Stimulated activated CD8-positive, alpha-beta memory T cell treated with anti-CD3 and anti-CD28 coated beads, Interleukin-7, amount 100 ng/mL, for 4 hours (primary cell): ENCODE measurements at places on chromosomes 3 and 15.
A peak's percentile ranks its signal among the peaks of the same experiment; 100 is the strongest.

- DNase-seq: no peak
Measured at GRCh38 chr3:119194237-119195150, 21.1 kb downstream of the UPK1B start.

GRCh38 chr3:134824791-134825190 lies 29.7 kb downstream of the EPHB1 start:
- no peak for DNase-seq

DNA sequence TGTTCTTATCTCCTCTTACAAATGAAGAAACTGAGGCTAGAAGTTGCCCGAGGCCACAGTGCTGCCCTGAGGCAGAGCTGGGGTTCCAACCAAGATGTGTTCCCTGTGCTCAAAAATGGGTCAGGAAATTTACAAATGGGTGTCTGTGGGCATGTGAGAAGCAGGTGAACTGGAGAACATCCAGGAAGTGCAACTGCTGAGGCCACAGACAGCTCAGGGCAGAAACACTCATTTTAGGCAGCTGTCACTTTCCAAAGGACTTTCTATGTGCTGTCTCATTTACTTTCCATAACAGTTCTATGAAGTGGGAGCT lies 47.2 kb upstream of the ATP2B2 start:
- no peak for DNase-seq

- DNase-seq: no peak
Measured at GRCh38 chr15:75182187-75183131, 19.2 kb upstream of the C15orf39 start.

GRCh38 chr3:70947579-70947978 lies 635.1 kb upstream of the MDFIC2 start:
- DNase-seq: no peak

GRCh38 chr15:53520996-53521395 lies 238.5 kb downstream of the WDR72 start:
- DNase-seq: no peak

DNA sequence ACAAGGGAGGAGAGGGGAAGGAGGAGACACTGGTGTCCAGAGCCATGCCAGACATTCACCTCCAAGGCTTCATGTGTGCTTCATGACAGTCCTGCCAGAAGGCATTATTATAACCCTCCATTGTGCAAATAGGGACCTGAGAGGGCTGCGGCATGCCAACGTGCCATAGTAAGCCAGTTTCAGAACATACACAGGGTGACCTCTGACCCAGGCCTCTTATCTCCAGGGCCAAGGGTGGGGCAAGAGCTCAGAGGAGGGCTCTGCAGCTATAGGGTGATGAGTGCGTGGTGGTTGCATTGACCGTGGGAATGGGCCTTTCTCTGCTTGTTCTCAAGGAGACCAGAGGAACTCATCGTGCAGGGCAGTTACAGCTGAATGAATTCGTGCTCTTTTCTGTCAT lies 9.7 kb upstream of the ACSBG1 start:
- DNase-seq: no peak

DNA sequence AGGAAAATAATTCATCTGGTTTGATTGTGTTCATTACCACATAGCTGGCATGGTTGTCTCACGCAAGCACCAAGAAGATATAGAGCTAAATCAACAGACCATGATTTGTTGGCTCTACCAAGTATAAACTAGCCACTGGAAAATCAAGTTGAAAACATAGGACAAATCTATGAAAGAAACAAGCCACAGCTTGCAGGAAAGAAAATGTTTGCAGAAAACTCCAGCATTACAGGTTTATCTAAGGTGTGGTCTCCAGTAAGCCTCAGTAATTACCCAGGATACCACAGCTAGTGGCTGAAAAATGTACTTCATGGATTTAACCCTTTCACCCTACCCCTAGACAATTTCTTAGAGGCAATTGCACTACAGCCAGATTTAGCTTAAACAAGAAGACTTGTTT lies 340.6 kb downstream of the SOX2 start:
- DNase-seq: no peak

DNA sequence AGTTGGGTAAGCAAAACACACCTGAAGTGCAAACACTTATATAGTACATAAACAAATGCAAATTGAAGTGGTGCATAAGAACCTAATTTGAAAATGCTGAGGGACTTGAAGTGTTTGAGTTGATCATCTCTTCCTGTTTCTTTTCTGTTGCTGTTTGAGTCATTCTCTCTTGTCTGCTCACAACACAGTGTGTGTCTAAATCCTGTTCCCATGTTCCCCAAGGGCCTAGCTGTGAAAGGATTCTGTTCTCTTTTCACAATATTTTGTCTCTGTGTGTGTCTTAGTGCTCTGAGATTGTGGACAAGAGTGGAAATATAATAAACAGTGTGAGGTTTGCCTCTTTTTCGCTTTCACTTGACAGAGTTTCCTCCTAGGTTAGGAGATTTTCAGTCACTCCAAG lies 6.1 kb downstream of the CD96 start:
- DNase-seq: no peak

GRCh38 chr3:335240-335639 lies 138.7 kb downstream of the CHL1 start:
- no peak for DNase-seq

DNA sequence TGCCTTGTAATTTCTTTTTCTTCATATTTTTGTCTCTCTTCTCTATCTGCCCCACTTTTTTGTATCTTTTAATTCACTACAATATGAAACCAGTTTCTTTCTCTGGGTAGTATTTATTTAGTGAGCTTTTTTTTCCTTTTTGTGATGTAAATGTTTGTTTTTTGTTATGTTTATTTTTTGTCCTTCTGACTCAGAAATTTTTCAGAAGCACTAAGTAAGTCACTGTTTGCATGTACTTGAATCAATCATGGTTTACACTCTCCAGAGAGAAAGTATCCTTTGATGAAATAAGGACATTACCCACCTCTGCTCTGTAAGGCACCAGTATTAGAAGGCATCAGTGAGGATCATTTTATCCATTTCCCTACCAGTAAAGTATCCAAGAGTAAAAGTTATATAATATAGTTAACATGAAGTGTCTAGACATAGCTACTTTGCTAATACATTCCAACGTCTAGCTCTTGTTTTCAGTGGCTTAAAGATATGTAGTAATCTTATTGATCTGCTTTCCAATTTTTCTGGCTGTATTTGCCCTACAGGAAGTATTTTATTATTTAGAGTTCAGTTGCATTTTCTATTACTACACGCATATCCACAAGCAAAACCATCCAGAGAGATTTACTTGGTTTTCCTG lies 25.4 kb downstream of the FILIP1L start:
- DNase-seq: no peak

GRCh38 chr3:44511238-44511566 lies 33.7 kb upstream of the ZNF445 start:
- no peak for DNase-seq

- no peak for DNase-seq
Measured at GRCh38 chr3:14943042-14943441, 4.3 kb upstream of the NR2C2 start.

GRCh38 chr15:66895794-66896453 lies 169.5 kb upstream of the SMAD3 start:
- DNase-seq: no peak

DNA sequence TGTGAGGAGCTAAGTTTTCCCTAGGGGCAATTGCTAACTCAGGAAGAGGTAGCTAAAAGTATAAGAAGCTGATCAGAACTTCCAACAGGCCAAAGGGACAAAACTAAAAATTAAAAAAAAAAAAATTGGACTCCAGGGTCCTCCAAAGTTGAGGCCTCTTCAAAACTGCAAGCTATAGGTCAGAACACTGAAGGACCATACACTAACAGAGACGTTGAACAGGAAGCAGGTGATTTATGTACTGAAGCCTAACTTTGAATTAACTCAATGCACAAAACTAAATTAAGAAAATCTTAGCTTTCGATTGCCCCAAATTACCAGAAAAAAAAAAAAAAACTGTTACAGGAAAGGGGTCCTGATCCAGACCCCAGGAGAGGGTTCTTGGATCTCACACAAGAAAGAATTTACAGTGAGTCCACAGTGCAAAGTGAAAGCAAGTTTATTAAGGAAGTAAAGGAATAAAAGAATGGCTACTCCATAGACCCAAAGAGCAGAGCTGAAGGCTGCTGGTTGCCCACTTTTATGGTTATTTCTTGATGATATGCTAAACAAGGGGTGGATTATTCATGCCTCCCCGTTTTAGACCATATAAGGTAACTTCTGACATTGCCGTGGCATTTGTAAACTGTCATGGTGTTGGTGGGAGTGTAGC lies 442.8 kb upstream of the NECTIN3 start:
- no peak for DNase-seq

DNA sequence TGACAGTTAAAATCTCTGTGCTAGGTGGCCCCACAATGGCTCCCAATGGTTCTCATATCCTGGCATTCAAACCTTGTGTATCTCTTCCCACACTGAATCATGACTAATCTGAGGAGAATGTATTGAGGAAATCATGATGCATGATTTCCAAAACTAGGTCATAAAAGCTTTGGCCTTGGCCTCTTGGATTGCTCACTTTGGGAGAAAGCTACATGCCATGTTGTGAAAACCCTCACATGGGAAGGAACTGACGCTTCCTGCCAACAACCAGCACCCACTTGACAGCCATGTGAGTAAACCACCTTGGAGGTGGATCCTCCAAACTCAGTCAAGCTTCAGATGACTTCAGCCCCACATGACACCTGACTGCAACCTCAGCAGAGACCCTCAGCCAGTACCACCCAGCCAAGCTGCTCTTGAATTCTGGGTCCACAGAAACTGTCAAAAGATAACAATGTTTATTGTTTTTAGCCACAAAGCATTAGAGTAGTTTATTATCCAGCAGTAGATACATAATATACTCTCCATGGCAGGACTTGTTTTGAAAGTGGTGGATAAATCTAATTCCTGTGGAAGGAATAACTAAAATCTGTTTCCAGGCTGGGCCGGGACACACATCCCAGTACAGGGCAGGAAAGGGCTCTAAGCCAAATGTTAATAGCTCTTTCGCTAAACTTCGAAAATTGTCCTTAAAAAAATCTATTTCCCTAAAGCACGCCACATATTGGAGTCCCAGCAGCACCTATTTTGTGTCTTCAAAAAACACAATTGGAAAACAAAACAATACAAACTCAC lies 1.0 kb upstream of the ZNF620 start:
- DNase-seq: no peak

- DNase-seq: peak; percentile 38
Measured at GRCh38 chr3:125990253-125990970, 21.4 kb downstream of the ROPN1B start.

- no peak for DNase-seq
Measured at GRCh38 chr3:97991293-97991682, 19.1 kb upstream of the RIOX2 start.

DNA sequence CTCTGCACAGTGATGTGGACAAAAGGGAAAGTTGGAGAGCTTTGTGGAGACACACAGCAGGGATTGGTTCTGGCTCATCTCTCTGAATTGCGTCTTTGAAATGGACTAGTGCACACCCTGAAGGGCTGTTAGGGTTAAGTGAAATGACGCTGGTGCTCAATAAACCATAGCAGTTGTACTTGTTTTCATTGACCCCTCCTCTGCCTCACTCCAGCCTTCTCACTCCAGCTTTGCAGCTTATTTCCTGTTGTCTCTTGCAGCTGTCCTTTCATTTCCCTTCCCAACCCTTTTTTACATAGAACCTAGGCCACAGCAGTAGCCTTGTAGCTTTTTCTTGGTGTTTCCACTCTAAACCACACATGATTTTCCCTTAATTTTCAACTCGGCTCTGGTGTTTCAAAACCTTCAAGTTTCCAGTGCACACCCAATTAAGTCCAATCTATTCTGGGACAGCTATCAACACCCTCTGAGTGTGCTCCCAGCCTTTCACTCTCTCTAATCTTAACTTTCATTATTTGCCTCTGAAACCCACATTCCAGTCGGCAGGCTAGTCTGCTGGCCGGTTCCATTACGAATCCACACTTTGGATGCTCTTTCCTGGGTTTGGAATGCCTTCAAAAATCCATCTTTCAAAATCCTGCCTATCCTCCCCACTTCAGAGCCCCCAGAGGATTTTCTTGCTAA lies 6.4 kb downstream of the C3orf52 start:
- no peak for DNase-seq

GRCh38 chr15:51281368-51281967 lies 56.9 kb downstream of the CYP19A1 start:
- no peak for DNase-seq

GRCh38 chr3:123012652-123013051 lies 14.9 kb downstream of the SEMA5B start:
- no peak for DNase-seq

DNA sequence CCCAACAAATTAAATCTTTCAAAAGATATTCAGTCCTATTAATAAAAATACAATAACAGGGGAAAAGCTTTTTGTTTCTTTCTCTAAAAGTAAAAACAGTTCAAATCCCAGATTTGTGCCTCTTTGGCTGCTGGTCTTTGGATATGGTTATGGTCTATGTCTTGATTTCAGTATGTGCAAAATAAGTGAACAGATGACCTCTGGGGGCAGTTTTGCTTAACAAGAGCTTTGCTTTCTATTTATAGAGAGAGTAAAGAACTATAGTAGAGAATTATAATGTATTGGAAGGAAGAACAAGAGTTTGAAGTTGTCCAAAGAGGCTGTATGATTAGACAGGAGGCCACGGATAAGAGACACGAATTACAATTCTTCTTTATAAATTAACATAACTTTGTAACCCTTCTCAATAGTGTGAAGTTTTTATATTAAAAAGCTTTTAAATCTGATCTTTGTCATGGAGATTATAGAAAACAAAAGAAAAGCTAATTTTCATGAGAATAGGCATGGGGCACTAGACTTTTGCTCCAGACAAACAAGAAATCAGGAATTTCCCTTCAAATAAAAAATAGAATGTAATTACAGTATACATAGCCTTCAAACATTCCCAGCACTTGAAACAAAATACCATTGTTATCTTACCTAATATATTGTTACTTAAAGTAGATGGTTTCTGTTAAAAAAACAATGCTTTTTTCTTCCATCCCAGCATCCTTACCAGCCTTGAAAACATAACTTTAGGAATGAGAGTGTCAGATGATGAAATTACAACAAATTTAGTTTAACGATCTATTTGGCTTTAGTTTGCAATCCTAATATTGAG lies 432.7 kb upstream of the ARHGEF26 start:
- no peak for DNase-seq

DNA sequence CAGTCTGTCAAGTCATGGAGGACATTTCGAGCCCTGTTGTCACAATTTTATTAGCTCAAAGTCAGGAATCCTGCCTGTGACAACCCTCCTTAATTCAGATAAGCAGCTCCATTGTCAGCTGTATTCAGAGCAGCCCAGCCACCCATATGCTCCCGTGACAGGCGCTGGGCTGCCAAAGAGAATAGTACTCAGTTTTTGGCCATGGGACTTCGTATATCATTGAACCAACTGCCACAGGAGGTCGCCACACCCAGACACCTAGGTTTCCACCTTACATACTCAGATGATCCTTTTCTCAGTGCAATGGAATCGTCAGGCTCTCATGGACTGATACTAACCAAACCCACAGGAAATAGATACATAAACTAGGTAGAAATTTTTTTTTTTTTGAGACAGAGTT lies 100.2 kb downstream of the C3orf70 start:
- no peak for DNase-seq
